HT-29 (cell line): ENCODE measurements at places on chromosomes 16 and 17.

DNA sequence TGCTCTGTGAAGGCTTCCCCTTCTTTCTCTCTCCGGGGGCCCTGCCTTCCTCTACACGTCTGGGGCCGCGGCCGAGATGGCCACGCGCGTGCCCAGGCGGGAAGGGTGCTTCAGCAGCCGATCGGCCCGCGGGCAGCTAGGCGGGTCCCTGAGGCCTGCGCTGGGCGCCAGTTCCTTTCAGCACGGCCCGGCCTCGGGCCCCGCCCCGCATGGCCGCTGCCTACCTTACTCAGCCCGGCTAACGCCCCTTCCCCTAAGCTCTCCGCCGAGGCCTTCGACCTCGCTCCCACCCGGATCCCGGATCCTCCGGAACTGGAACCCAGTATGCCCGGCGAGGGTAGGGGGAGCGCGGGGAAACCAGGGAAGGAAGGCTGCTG lies 335 bp downstream of the TMEM11 start:
- DNase-seq: peak; percentile 17

DNA sequence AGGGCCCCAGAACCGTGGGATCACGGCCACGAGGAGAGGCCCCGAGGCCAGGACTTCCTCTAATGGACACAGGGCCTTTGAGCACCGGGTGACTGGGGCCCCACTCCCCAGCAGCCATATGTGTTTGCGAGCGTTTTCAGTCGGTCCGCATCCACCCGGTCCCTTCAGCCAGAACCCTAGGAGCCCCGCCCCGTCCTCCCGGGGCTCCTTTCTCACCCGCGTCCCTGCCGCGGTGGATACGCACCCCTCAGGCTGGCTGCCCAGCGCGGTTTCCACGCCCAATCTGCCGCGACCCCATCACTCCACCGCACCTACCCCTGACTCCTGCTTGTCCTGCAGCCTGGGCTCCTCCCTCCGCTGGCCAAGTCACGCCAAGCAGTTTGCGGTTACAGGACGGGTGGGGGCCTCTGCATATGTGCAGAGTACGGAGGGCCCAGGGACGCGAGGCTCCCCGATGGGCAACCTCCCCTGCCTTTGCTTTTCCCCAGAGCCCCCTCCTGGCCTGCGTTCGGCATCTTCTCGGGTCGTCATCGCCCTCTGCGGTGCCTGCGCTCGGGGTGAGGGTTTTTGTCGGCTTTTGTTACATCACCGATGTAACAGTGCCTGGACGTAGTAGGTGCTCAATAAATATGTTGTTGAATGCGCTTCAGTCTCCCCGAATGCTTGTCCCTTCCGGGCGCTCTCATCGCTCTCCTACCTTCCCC lies 1.0 kb upstream of the TTYH2 start:
- no peak for DNase-seq

- DNase-seq: no peak
Observed at GRCh38 chr16:27156579-27156978, 46.7 kb upstream of the KDM8 start.

DNA sequence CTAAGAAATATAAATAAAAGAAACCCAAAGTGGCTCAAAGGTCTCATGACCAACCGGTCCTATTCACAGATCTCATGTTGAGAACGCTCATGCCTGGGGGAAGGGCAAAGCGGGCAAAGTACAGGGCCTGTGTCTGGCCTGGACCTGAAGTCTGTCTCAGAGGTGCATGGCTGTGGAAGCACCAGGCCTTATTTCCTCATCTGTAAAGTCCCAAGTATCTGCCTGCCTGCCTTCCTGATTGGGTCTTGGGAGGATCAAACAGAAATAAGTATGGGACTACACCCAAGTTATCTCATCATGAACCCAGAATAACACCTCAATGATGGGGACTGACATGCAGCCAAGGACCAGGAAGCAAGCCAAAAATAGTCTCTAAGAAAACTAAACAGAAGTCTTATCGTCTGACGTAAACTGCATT lies 14.2 kb downstream of the AXIN2 start:
- DNase-seq: peak; percentile 90

GRCh38 chr17:72332367-72332766 lies 211.5 kb downstream of the SOX9 start:
- no peak for DNase-seq

- peak; percentile 70 for DNase-seq
Observed at GRCh38 chr16:23072084-23072599, 77.1 kb downstream of the USP31 start.

DNA sequence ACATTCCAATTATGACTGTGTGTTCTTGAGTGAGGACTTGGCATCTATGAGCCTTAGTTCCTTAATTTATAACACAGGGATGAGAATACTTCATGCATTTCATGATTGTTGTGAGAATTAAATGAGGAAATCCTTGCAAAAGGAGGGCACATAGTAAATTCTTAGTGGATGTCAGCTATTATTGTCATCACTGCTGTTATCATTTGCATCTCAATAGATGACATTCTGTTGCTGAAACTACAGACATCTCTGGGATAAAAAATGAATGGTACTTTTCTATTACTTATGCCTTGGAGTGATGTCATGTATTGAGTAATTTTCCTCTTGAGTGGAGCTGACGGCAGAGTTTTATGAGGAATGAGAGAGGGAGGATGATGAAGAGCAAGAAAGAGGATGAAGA lies 184.4 kb upstream of the CDH11 start:
- DNase-seq: no peak

DNA sequence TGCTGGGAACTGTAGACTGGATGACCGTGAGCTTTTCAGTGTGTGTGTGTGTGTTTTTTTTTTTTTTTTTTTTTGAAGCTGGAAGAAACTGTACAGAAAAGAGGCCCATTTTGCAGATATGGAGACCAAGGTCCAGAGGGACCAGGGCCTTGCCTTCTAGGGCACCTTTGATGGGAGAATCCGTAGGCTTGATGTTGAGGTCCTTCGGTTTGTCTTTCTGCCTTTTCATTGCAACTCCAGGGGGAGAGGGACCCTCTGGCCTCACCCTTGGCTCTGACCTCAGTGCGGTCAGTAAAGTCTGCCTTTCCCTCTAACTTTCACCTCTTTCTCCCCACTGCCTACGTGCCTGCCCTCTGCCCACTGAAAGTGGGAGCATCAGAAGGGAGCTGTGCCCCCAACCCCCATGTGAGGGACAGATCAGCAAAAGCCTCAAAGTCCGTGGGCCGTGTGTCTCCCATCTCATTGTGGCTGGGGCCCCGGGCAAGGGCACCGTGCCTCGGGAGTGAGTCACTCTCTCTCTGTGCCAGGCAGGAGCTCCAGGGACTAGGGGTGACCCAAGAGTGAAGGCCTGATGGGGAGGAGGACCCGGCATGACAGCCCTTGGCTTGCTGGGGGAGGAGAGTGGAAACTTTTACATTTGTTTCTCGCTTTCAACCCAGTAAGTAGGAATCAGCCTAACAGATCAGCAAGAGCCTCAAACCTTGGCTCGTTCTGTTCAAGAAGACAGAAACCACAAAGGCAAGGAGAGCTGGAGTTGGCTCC lies 123.6 kb downstream of the CMIP start:
- DNase-seq: peak; percentile 49

DNA sequence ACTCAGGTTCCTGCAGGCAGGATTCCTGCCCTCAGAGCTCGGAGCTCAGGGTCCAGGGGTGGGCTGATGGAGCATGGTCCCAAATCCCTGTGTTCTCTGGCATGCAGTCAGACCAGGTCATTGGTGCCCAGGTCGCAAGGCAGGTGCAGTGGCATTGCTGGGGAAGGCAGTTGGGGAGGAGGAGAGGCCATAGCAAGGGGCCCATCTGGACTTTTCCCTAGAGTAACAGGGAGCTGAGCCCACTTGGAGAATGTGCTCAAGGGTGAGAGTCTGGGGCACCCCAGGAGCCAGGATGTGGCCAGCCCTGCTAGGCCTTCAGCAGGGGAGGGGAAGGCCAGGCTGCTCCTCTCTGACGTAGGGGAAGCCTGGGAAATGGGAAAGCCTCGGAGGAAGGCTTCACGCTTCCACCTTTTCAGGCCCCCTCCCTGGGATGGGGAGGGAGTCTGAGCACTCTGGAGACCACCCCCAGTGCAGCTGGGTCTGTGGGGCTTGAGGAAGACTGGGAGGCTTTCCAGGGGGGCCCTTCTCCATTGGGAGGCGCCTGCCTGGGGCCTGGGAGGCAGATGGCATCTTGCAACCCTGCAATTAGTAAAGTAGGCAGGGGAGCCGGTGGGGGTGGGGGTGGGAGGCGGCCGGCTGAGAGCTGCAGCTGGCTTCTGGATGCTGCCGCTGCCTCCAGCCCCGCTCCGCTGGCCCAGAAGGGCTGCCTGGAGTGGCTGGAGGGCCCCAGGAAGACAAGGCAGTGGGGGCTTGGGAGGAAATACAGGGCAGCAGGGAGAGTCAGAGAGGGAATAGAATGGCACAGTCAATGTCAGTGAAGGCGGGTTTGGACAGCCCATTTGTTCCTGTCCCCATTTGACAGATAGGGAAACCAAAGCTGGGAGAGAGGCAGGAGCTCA lies 21.1 kb upstream of the DOK4 start:
- DNase-seq: no peak

- DNase-seq: no peak
Observed at GRCh38 chr17:33451221-33451620, 158.1 kb upstream of the ASIC2 start.

DNA sequence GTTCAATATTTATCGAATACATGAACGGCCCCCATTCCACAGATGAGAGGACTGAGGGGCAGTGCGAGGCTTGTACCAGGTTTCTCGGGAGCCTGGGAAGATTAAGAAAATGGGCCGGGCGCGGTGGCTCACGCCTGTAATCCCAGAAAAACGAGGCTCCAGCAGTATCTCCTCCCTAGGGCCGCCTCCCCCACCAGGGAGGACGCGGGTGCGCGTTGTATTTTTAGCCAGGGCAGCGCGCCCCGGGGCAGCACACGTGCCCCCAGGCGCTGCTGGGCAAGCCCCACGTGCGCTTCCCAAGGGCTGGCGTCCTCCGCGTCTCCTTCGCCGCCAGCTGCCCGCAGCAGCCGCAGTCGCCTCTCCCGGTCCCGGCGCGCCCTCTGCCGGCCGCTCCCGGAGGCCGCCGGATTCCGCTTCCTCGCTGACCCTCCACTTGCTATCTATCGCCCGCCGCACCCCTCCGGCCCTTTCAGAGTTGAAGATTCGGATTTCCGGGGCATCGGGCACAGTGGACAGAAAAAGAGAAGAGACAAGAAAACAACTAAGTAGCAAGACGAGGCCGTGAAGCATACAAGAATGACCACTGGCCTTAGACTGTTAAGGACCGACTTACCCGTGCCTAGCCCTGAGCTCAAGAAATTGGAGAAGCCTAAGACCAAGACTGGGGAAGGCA lies 1.9 kb upstream of the YBX2 start:
- DNase-seq: peak; percentile 79

GRCh38 chr16:47815655-47816054 lies 340.1 kb downstream of the ABCC12 start:
- DNase-seq: no peak

GRCh38 chr16:78647019-78647418 lies 547.6 kb downstream of the WWOX start:
- DNase-seq: no peak

DNA sequence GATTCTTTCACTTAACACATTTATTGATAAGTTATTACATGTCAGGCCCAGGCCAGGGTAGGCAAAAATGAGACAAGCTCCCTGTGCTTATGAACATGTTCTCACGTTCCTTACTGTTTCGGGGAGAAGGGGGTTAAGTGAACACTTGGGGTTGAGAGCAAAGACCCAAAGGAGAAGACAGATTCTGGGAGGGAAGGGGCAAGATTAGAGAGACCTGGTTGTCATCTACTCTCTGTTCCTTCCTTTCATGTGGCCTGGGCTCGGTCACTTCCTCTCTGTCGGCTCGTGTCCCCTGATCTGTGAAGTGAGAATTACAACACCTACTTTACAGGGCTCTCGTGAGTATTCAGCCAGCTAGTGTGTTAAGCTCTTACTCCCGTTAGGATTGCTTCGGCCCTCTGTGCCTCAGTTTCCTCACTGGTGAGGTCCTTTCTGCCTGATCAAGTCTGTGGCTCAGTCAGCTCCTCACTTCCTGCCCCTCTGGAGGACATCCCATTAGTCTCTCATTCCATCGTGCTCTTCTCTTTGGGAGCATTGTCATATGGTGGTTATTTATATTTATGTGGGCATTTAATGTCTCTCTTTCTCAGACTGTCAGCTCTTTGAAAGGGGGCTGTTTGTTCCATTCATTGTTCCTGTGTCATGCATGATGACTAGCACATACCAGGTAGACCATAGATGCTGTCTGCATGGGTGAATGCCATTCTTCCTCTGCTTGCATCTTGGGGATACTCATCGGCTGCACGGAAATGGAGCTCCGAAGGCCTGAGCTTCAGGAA lies 38.9 kb downstream of the PLCG2 start:
- DNase-seq: no peak

- no peak for DNase-seq
Observed at GRCh38 chr16:12673466-12673865, 130.2 kb downstream of the CPPED1 start.

DNA sequence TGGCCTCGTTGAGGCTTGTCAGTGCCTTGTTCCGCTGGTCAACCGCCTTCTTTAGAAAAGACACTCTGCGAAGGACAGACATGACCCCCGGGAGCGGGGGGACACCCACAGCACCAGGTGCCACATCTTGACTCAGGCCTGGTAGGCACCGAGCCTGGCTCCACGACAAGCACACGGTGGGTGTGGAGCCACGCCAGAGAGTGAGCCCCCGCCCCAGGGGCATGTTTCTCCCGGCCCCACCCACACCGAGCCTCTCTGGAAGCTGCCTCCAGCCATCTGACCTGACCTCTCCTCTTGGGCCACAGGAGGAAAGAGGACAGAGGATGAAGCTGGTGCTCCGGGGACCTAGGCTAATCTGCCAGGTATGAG lies 4.6 kb downstream of the FAAP100 start:
- DNase-seq: no peak

- DNase-seq: no peak
Observed at GRCh38 chr17:28053725-28054124, 11.2 kb downstream of the NLK start.

DNA sequence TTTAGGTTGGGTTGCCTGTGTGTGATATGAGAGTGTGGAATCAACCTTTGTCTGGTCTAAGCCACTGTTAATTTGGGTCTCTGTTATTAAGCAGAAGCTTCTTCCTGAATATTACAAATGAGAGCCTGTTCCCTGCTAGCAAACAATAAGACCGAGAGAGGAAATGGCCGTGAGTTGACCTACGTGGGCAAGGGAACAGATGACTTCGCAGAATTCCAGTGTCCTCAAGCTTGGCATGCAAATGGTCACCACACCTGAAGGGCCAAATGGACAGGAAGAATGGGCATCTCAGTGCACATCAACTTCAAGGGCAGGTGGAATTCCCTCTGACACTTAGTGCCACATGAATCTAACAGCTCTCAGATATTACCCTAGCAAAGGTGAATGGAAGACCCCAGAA lies 250.8 kb upstream of the FOXF1 start:
- no peak for DNase-seq

DNA sequence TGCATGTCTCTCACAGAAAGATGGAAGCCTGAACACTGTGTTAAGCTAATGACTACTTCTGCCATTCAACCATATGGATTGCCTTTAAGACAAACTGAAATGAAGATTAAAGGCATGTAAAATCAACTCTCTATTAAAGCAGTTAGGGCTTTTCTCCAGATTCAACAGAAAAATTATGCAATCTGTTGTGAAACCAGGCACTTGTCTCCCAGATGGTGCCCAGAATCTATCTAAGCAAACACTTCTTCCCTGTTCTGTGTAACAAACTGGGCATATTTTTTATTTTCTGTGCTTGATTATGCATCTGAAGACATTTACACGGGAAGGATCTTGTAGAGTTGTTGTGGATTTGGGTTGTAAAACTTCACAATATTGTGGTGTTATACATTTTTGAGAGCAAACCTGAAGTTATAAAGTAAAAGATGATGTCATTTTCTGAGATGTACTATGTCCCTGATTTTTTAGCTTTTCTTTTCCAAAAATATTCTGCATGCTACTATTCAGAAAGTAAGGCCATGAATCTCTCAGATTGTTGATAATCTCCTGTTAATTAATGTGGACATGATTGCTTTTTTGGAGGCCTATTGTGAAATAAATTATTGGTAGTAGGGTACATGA lies 1550.3 kb downstream of the CDH8 start:
- no peak for DNase-seq
